ENCODE measurements at places on chromosomes 3 and 15.

- no peak for DNase-seq
Measured at GRCh38 chr15:72468103-72468502, 6.0 kb upstream of the ARIH1 start.

GRCh38 chr3:166986000-166986399, 394.1 kb downstream of the ZBBX start:
- DNase-seq, result no peak

DNA sequence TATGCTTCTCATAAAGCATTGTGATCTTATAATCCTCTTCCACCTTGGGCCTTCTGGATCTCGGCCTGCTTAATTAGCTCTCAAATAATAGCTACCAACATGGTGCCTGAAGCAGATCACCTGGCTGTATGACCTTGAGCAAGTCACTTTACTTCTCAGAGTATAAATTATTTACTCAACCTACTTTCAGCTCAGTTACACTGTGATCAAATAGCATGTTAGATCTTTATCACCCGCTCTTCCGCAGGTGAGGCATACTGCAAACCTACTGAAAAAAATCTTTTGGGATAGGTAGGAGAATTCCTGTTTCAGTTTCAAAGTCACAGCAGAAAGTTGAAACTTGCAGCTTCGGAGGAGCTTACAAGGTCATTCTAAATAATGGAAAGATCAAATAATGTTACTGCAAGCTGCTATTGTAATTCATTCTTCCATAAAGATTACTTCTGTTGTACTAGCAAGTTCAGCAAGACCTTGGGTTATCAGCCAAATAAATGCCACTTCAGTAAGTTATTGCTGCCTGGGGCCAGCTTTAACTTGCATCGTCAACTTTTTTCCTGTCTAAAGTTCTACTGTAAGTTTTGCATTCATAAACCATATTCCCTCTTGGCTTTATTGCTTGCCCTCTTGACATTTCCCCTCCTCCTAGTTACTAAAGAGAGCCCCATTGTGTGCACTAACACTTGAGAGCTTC, 268.4 kb upstream of the ATP11B start:
- no peak for DNase-seq

GRCh38 chr15:100189849-100190248, 151.9 kb downstream of the ADAMTS17 start:
- DNase-seq, result no peak

DNA sequence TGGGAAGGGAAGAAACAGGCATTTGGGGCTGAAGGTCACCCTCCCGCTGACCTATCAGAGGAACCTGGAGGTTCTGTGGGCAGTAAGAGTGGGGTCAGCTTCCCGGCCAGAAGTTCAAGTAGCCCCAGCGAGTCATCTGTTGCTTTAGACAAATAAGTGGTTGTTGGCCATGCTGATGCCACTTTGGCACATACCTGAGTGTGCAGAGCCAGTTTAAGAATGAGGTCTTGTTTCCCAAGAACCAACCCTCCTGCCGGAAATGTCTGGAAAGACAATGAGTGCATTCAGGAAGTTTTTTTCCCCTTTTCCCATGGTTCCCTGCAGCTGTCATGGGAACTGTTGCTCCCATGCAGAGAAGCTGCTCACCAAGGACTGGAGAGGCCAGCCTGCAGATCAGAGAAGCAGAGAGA, 166.7 kb downstream of the ZNF621 start:
- no peak for DNase-seq

DNA sequence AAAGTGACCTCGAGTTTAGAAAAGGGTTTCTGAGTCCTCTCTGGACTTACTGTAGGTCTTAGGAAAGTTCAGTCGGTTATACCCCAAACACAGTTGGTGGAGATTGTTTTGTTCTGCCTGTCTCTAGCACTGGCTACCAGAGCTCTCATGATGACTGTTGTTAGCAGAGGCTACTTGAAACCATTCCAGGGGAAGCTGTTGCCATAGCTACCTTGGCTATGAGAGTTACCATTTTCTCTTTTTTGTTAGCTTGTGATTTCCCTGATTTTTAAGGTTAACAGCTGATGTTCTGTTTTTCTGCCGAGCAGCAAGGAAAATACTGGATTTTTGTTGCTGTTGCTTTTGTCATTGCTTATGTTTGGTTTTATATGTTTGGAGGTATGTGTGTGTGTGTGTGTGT, 26.7 kb downstream of the ABHD2 start:
- DNase-seq, result no peak

- no peak for DNase-seq
Measured at GRCh38 chr15:77369168-77369567, 50.7 kb downstream of the PEAK1 start.

GRCh38 chr3:36295296-36295695, 85.0 kb upstream of the STAC start:
- DNase-seq, result no peak

- DNase-seq, result no peak
Measured at GRCh38 chr3:194277104-194277785, 73.9 kb downstream of the CPN2 start.

DNA sequence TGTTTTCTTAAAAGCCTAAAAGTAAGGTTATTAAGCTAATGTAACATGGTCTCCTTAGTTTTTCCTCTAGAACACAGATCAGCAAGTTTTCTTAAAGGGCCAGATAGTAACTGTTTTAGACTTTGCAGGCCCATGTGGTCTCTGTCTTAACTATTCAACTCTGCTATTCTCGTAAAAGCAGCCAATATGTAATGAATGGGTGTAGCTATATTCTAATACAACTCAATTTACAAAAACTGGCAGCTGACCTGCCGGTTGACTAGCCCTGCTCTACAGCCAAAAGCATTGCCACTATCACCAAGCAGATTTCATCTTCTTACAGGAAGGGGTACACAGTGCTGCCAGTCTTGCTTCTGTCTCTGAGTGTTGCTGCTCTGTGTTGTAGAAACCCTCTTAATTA, 27.4 kb downstream of the KCNMB3 start:
- DNase-seq, result no peak

- DNase-seq, result peak; percentile 25
Measured at GRCh38 chr3:17941766-17942165, 199.3 kb upstream of the TBC1D5 start.

GRCh38 chr3:170869645-170870593, at the start of gene RPL22L1:
TSS of gene RPL22L1 (minus strand) at chr3:170870195. CDS start at chr3:170870167, 28 bp downstream.
- peak; percentile 76 for DNase-seq

DNA sequence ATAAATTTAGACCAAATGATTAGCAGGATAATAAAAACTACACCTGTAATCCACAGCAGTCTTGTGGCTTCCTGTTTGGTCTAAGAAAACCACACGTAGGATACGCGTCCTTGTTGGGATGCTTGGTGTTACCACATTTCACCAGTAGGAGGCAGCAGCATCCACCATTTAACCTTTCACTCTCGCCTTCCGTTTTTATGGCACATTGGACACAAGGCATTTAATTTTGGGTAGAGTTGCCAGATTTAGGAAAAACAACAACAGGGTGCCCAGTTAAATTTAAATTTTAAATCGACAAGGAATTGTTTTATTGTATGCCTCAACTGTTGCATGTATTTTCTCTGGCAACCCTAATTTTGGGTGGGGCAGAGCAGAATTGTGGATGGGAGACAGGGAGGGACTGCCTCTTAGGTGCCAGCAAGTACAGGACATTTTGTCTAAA, 6.3 kb downstream of the LRRC31 start:
- peak; percentile 12 for DNase-seq

DNA sequence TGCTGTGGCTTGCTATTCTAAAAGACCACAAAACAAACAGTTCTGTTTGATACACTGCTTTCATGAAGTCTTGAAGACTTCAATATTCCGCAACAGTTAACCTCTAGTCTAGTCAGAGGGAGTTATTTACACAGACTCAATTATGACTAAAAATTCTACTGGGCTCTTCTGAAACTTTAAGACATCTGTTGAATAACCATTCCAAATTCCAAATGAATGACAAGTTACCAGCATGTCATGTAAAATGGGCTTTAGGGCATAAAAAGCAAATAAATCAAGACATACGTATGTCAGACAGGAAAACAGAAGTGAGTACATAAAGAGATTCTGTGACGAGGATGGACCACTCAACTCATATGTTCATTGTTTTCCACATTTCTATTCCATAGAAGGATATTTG, 93.9 kb downstream of the PLOD2 start:
- DNase-seq, result peak; percentile 36

DNA sequence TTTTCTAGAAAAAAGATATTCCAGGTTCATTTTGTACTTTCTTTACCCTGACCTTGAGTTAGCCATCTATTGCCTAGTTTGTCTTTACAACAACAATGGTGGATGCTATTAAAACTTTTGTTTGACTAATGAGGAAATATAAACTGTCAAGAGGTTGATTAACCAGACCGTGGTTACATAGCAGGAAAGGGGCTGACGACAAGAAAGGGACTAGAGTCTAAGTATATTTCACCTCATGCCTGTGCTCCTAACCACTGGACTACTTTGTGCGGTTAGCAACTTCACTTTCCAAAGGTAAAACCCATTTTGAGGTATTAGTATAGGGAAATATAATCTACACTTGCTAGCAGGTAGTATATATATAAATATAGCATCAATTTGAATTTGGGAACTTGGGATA, 327.1 kb downstream of the SATB1 start:
- no peak for DNase-seq

GRCh38 chr15:49830391-49830790, 209.5 kb downstream of the DTWD1 start:
- DNase-seq, result peak; percentile 18

DNA sequence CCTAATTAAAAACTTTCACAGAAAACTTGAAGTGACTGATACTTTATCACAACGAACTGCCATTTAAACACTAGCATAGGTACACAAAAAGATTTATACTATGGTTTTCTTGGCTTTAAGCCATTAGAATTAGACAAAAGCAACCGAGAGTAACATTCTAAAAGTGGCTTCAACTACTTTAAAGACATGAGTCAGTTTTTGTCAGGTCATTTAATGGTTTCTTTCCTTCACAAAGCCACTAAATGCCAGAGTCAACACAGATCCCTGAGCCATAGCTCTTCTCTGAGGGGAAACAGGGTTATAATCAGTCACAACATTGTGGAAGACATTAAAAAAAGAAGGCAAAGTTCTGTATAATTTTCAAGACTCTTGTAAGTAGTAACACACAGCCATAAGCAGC, 54.6 kb downstream of the CAPN3 start:
- DNase-seq, result no peak

DNA sequence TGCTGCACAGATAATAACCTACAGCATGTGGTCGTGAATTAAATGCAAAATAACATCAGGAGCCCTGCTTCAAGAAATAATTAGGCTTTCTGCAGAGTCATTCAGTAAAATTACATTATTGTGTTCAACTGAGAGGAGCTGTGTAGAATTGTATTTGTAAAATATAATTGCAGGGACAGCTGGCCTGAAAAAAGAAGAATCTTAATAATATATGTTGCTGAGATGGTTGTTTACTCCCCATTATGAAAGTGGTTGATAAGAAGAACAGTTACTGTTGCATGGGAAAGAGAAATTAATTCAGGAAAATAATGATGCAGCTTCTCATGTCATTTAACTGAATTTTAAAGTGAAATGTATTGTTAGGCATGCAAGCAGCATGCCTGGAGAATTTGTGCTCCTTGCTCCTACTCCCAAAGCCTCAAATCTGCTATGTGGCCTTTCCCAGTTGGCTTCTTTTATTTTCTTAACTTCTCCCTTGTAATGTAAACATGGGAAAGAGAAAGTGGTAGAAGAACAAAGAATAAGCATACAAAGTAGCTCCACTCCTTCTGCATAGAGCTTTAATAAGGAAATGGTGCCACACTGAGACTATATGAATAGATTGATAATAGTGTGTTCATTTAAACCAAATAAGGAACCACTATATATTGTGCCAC, 100.1 kb downstream of the VGLL3 start:
- DNase-seq, result no peak

DNA sequence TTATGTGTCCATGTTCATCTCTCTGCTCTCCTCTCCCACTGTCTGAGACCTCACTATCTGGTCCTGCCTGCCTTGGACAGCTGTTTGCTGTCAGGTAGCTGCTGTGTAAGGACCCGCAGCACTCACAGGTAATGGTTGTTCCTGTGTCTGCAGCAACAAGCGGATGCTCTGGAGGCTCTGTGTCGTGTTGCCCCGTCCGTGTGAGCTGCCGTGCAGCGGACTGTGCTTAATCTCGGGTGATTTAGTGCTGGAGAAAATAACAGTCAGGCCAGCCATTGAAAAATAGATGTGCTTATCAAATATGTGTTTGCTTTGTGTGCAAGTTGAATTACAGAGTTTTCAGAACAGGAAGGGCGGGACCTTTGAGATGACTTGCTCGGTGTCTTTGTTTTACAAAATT, 121.4 kb downstream of the GABRG3 start:
- DNase-seq, result no peak

- DNase-seq, result no peak
Measured at GRCh38 chr15:67004142-67004541, 61.3 kb upstream of the SMAD3 start.

DNA sequence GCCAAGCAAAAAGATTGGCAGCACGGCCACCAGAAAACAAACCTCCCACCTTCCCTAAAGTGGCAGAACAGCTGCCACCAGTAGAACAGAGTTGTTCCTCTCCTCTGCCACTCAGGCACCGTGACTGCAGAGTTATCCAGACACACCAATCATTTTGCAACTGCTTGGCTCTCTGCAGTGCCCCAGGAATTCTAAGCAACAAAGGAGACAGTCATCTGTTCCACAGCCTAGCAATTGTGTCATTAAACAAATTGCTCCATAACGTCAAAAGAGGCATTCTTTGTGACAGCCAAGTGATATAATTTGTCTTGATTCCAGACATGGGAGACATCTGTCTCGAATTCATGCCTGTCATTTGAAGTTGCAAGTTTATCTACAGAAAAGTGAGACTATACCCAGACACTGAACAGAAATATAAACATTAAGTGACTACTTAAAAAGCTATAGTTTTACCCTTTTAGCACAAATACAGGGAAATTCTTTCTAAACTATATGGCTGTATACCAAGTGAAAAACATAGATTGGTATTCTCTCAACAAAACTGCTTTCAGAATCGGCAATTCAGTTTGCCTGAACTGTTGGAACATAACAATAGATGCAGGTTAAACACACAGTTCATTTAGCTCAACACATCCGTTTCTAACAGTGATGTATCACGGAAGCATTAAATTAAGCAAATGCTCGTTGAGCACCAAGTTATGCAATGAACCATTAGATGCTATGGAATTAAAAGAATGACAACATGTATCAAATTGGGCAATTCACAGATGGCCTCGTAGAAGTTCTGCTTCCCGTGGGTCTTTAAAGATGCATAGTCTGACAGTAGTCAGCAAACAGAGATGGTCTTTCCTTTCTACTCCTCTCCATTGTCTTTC, 281.3 kb downstream of the FGF12 start:
- no peak for DNase-seq

GRCh38 chr15:61076598-61077170, 152.4 kb downstream of the RORA start:
- DNase-seq, result no peak

DNA sequence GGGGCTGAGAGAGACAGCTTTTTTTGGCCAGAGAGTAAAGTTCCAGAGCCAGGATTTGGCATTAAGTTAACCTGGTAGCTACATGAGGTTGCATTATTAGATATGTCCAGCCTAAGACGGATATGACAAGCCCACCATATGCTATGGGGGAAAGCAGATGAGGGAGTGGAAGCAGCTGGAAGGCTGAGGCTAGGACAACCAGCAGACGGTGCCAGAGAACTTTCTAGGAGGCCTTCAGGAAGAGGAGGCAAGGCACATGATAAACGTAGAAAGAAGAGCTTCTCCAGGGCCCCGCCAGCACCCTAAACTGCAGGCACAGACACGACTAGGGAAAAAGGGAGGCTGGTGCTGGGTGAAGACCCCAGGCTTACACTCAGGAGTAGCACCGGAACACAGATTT, 87.0 kb downstream of the CTNNB1 start:
- no peak for DNase-seq
